ENCODE measurements at places on chromosomes 3 and 15.

DNA sequence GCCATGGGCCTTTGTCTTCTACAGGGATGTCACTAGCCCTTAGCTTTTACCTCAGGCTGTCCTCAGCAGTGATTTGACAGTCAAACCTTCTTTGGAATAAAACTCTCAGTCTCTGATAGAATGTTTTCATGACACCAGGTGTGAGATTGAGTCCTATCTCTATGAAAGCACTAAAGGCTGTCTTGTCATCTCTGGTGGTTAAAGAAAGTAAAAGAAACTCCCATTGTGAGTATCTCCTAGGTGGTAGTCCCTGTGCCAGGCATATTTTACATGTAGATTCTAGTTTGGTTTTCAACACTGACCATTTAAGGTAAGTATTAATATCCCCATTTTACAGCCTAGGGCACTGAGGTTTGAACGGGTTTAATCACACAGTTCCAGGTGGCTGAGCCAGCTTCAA is 360.2 kb downstream of the CHST2 start:
- DNase-seq: no peak

DNA sequence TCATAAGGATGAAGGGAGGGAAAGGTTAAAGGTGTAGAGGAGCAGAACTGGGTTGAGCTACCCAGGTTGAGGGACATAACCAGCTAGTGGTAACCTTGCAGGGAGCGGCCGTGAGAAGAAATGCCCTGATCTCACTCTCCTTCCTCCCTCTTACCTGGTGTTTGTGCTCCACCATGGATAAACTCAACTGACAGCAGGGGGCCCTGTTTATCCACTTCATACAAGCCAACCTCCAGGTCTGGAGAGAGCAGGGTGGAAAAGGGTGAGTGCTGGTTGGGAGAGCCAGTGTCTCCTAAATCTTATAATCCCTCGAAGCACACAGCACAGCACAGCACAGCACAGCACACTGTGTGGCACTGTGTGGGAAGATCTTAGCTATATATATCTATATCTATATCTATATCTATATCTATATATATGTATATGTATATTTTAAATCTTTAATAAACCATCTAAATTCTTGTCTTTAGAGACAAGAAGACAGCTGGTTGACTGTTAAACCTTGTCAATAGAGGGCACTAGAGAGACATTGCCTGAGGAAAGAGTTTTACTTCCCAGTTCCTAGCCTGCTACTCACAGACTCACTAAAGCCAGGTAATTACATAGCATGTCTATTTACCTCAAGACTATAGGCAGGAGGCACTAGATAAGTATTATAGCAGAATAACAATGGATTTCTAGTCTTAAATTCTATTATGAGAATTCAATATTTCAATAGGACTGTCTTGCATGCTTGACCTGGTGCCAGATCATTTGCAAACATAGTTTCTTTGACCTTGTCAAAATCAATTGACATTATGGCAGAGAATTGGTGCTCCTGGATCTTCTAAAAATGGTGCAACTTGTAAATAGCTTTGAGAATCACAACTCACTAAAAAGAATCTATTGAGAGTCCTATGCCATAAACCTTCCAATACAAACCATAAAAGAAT is 21.7 kb upstream of the FMN1 start:
- DNase-seq: peak; percentile 22

- no peak for DNase-seq
These were observed 79.5 kb upstream of the PRR23C start for GRCh38 chr3:139124197-139124596.

DNA sequence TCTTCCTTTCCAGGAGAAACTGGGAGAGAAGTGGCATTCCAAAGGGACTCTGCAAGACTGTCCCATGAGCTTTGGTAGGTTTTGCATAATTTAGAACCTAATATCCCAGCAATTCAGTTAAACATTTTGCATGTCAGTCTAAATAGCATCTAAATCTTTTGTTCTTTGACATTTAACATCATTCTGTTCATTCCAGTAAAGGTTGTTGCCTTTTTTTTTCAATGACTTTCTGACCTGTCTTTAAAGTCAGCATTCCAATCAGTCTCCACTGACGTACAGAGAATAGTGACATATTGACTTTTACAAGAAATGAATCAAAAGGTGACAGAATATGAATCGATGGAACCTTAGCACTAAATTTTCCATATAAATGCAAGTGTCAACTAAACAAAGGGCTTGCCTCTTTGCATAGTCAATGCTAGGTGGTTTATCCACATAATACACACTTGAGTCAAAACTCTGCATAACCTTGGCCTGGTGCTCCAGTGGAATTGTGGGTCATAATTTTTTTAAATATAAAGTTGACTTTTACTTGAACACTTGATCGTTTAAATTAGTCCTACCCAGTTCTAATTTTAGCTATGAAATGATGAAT is 370.1 kb downstream of the CNTN6 start:
- peak; percentile 49 for DNase-seq

- no peak for DNase-seq
These were observed 94.1 kb downstream of the ITPR1 start for GRCh38 chr3:4587061-4587837.

DNA sequence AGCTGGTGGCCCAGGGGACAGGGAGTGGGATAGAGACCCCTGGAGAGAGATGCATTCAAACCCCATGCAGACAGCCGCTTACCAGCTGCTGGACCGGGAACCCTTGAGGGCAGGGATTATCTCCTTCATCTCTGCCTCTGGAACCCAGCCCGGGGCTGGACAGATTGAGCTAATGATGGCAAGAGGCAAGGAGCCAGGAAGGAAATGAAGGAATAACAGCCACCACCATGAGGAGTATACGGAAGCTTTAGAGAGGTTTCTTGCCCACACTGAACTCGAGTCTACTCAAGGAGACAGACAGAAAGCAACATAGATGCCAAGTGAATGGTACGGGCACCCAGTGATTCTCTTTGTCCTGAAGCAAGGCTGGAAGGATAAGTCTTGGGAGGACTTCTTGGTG is 23.2 kb downstream of the HAPLN3 start:
- DNase-seq: no peak

DNA sequence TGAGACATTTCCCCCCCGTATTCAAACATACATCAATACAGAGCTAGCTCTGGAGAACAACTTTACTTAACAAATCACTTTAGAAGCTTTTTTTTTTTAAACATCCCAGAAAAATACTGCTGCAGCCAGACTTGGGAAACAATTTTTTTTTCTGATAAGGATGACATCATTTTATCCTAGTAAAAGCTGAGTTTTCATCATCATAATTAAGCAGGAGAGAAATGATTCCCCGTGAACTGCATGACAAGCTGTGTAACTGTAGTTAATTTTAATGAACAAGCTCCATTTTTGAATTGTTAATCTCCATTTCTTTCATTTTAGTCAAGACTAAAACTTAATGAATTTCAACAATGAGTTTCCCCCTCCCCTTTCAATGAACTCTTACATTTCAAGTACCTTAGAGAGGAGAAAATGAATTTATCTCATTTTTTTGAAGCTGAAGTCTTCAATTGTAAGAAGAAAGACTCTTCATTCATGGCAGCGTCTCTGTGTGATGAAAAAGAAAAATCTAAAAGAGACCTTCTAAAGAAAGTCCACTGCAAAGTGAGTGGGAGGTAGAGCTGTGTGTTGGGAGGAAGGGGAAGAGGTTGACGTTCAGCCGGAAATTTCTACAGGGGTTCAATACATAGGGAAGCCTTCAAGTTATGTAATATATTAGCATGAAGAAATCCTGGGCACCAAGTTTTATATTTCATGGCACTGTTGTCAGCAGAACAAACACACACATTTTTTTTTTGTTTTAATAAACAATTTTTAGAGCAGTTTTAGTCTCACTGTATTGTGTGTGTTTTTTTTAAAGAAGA is 31.7 kb downstream of the HES1 start:
- no peak for DNase-seq

DNA sequence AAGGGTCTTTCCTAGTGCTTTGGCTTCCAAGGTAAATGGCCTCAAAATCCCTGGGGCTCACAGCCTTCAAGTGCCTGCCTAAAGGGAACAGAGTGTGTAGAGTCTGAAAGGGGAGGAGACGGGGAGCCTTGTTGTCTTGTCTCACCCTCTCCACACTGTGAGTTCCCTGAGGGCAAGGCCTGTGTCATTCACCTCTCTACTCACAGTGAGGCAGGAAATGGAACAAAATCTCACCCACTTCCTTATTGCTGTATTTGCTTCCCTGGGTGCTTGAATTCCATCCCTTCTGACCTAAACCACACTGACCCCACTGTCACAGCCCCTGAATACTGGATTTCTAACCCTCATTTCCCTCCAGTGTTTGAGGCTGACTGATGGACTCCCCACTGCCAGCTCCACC is 197.5 kb downstream of the EPHB1 start:
- no peak for DNase-seq

GRCh38 chr3:112629425-112629824 is 11.5 kb downstream of the CCDC80 start:
- DNase-seq: peak; percentile 90

GRCh38 chr3:141878817-141879216 is 2.4 kb downstream of the ATP1B3 start:
- DNase-seq: peak; percentile 67

GRCh38 chr3:174783502-174783901 is 75.6 kb upstream of the NAALADL2 start:
- DNase-seq: no peak

DNA sequence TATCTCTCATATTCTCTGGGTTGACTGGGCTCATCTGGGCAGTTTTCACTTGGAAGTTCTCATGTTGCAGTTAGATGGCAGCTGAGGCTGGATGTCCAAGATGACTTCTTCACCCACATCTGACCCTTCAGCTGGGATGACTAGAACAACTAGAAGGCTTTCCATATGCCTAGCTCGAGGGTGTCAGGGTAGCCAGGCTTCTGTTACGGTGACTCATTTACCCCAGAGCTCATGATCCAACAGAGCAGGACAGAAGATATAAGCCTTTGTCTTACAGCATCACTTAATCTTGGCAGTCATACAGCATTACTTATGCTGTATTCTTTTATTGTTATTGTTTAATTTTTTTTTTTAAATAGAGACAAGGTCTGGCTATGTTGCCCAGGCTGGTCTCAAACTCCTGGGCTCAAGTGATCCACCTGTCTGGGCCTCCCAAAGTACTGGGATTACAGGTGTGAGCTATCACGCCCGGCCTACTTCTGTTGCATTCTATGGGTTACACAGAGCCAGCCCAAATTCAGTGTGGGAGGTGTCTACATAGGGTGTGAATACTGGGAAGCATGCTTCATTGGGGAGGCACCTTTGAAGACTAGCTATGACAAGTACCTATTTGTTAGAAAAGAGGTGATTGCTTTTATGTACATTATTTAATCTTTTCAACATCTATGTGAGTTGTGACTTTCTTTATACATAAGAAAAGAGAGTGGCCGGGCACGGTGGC is 10.7 kb downstream of the HMCES start:
- DNase-seq: no peak

GRCh38 chr3:37173806-37174205 is 576 bp downstream of the LRRFIP2 start:
- DNase-seq: no peak

DNA sequence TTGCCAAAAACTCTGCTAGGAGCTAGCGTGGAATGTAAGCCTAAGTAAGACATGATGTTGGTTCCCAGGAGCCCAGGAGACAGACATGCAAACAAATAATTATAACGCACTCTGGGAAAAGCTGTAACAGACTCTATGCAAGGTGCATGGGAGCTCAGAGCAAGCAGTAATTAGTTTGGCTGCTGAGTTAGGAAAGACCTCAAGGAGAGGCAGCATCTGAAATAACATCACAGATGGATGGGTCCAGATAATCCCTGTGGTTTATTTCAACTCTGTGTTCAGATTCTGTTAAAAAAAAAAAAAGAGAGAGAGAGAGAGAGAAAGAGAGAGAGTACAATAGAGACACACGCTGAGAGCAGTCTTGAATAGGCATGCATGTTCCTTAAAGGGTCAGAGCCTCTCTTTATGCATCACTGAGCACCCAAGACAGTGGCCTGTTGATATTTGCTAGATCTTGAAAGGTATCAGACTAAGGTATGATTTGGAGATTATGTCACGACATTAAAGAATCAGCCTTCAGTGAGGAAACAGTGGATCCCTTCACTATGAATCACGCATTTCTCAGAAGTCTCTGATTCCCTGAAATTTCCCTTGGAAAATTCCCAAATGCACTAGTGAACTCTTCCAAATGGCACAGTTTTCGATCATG is 124.4 kb upstream of the LIPC start:
- DNase-seq: peak; percentile 81

DNA sequence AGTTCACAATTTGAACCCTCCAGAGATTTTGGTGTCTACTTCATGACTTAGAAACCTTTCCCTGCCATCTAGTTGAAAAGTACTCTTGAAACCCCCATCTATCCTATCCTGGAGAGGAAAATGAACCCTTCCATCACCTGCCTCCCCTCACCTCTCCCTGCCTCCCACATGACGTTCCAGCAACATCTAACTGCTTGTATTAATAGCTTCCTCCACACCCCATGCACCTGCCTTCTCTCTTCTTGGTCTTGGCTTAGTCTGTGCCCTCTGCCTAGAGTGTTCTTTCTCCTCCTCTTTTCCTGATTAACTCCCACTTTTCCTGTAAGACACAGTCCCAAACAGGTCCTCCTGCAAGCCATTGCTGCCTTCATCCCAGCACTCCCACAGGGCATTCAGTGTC is 107.8 kb downstream of the LIPC start:
- no peak for DNase-seq

- DNase-seq: no peak
These were observed 71.3 kb downstream of the MESD start for GRCh38 chr15:80918196-80918783.

DNA sequence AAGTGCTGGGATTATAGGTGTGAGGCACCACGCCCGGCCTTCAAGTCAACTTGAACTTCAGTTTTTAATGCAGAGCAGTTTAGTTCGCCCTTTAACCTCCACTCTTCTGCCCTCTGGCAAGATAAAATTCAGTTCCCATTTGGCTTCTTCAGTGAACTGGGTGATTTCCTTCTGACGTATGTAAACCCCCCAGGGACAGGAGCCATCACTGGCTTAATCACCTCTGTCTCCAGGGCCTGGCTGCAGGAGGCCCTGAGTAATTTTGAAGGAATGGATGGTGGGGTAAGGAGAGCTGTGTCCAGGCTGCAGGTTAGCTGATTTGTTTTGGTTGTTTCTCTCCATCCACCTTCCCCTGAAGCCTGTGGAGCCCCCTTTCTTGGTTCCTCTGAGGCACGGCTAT is 11.9 kb downstream of the MCM2 start:
- DNase-seq: peak; percentile 42

GRCh38 chr15:40130118-40130517 is 21.4 kb upstream of the BMF start:
- no peak for DNase-seq

- no peak for DNase-seq
These were observed 681 bp upstream of the IL5RA start for GRCh38 chr3:3110749-3111361.

DNA sequence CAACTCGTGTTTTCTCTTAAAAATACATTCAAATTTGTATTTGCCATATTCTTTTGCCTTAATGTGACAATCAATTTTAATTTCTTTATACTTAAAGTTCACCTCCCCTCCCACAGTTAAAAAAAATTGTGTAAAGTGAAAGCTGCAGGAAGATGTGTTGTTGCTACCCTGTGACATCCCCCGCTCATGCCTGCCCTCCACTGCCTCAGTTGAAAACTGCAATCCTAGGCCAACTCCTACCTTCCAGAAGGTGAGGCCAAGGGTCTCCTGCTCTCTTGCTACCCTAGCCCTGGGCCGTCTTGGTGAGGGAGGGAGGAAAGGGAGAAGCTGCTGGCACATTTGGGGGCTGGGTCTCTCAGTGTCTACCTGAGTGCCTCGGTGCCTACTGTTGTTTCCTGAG is 57.0 kb upstream of the CMTM7 start:
- no peak for DNase-seq

- DNase-seq: no peak
These were observed 49.6 kb upstream of the ICE2 start for GRCh38 chr15:60528530-60528929.

GRCh38 chr15:99692825-99693224 is 40.4 kb downstream of the LYSMD4 start:
- DNase-seq: no peak
